ENCODE measurements at places on chromosomes 2 and 18.

DNA sequence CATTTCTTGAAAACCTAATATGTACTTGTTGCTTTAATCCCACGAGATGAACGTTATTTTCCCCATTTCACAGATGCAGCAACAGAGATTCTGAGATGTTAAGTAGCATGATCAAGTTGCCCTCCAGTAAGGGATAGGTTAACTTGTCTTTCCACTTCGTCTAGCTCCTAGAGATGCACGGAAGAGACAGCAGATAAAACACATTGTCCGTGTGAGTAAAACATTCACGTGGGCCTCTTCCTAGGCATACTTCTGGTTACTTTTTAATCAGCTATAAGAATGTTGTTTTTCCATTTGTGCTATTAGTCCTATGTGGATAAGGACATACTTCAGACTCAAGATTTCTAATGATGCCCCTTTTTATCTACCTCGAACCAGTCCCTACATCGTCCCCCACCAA lies 1.2 kb upstream of the ARHGAP28 start:
- no peak for DNase-seq

DNA sequence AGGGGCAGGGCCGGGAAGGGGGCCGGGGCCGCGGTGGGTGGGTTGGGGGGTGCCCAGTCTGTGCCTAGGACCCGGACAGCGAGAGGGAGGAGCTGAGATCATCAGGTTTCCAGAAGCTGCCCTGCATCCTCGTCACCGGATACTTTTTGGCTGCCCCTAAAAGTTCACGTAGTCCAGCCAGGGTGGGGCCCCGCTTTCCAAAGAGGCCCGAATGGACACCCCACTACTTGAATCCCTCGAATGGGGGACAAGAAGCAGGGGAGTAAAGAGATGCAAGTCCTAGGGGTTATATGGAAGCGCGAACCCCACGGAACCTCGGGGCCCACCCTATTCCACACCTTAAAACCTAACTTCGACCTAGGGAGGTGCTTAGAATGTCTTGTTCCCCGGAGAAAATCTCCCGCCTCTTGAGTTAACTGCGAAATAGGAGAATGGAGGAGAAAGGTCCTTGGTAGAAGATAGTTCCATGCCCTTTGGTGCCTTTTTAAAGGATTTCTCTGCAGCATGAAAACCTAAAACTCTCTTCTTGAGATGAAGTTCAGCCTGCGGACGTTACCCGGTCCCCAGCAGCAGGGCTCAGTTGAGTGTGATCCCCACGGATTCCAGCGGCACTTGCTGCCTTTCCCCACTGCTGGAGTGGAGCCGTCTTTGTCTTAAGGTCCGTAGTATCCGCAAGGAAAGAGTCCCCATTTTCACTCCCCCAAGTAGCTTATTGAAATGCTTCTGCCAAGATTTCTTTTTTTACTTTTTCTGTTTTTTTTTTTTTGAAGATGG lies 2.1 kb upstream of the RNF152 start:
- DNase-seq: no peak

GRCh38 chr18:79876497-79876896 lies 75.0 kb downstream of the SLC66A2 start:
- no peak for DNase-seq

DNA sequence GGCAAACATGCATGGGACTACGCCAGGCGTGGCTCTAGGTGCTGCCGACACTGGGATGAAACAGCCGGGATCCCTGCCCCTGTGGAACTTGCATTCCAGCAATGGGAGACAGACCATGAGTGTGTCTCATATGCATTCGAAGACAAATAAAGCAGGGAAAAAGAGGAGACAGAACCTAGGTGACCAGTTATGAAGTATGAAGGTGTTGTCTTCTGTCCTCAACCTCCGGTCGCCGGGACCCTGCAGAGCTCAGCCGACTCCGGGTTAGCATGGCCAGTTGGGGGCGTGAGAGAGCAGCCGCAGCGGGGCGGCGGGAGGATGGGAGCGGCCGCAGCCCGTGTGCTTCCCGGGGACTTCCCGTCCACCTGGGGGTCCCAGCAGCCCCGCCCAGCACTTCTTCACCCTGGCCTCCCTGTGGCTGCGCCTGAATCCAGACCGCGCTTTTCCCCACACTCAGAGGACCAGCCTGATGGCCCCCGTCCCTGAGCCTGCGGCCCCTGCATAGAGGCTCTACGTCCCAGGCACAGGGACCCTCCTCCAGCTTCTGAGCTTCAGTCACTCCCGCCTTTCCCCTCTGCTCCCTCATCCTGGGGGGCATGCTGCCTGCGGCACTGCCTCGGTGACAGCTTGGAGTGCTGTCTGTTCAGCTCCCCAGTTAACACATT lies 11.4 kb downstream of the ID2 start:
- no peak for DNase-seq

- DNase-seq: no peak
Measured at GRCh38 chr2:20580690-20581437, 70.0 kb downstream of the HS1BP3 start.

DNA sequence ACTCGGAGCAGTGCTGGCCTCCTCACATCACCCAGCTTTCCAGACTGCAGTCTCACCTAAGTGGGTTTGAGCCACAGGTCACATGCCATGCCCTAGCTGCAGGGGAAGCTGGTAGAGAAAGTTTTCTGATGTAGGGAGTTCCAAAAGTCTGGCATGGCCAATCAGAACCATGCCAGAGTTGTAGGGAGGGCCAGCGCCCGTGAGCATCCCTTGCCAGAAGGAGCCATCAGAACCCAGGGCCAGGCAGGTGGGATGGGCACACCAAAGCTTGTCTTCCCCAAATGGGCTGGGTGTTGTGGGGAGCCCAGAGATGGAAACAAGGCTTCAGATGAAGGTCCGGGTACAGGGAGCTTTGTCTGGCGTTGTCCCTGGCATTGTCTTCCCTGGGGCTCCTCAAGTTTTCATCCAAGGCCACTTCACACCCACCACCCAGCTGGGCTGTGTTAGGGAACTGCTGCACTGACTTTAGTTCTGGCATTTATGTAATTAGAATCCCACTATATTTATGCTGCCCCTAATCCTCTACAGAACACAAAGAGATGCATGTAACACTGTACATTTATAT lies 247.9 kb downstream of the KLHL29 start:
- no peak for DNase-seq

- no peak for DNase-seq
Measured at GRCh38 chr2:234595829-234596228, 98.9 kb upstream of the ARL4C start.

- no peak for DNase-seq
Measured at GRCh38 chr2:142140434-142140845, 9.6 kb upstream of the LRP1B start.

DNA sequence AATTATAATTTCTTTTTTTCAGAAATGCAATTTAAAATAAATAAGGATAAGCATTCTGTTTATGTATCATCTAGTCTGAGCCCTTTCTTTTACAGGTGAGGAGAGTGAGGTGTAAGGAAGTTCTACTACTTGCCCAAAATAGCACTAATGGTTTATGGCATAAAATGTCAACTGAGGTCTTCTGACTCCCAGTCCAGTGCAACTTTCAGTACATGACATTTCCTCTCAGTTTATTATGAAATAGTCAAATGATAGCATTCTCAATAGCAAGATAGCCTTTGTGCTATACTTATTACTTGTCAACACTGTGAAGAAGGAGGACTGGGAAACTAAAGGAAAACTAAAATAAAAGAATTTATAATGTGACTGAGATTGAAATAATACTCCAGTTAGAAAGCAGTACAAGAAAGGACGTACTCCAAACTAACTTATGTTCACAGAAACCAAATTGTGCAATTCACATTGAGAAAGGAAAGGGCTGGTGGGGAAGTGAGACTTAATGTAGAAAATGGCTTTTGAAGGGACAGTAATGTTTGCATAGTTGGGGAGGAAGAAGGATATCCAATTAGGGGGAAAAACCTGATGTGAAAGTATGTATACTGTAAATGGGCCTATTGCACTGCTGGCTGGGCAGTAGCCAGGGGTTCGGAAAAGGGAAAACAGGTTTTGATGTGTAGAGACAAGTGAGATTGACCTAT lies 166.7 kb upstream of the ZEB2 start:
- DNase-seq: no peak

DNA sequence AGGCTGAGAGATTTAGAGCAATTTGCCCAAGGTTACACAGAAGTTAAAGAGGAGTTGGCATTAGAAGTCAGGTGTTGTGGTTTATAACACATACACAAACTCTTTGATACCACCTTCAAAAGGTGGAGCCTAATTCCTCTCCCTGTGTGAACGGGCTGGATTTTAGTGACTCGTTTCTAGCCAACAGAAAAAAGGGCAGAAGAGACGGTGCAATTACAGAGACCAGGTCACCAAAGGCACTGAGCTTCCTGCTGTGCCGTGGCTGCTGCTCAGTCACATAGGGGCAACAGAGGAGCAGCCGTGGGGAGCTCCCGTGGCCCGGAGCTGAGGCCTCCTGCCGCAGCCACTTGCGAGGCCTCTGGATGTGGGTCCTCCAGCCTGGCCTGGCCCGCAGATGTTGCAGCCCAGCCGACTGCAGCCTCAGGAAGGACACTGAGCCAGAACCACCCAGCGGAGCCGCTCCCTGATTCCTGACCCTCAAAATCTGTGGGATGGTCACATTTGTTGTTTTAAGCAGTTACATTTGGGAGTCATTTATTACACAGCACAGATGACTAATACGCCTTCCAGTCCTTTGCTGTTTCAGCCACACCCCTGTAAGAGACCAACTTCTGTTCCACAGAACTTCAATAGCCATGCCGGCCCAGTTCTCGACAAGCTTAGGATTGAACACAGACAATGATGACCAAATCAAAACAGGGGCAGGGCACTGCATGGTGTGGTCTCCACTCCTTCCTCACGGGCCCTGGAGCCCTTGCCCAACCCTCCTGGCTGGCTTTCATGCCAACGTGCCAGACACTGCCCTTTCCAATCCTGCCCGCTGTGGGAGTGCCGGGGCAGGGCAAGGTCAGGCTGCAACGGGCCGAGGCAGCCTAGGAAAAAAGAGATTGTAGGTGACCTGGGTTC lies 17.1 kb downstream of the EDAR start:
- no peak for DNase-seq

- no peak for DNase-seq
Measured at GRCh38 chr2:216754336-216754735, 59.0 kb upstream of the IGFBP5 start.

DNA sequence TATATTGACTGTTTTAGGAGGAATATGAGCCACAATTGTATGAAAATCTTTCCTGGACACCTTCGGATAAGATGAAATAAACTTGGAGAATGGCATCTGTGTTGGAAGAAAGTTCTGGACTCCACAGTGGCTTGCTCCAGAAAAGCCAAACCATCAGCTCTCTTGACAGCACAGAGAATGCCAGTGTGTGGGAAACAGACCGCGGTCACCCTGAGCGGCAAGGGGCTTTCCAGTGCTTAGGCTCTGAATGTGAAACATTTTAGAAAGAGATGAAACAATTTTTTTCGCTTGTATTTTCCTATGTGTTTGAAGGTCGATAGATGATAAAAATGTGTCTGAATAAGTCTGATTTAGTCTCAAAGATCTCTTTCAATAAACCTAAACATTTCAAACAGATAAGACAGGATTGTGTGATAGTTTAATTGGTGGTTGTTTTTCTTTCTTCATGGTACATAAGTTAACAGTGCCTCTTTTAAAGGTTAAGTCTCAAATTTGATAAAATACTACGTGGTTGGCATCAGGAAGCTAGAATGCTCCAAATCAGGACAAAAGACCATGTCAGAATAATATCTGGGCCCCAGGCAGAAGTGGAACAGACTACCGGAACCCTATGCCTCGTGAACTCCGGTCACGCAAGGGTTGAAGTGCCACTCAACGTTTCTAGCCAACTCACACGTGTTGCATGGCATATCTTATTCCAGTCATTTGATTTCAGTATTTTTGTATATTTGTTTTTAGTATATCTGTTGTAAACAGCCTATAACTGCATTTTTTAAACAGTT lies 28.9 kb downstream of the PTGR3 start:
- no peak for DNase-seq

DNA sequence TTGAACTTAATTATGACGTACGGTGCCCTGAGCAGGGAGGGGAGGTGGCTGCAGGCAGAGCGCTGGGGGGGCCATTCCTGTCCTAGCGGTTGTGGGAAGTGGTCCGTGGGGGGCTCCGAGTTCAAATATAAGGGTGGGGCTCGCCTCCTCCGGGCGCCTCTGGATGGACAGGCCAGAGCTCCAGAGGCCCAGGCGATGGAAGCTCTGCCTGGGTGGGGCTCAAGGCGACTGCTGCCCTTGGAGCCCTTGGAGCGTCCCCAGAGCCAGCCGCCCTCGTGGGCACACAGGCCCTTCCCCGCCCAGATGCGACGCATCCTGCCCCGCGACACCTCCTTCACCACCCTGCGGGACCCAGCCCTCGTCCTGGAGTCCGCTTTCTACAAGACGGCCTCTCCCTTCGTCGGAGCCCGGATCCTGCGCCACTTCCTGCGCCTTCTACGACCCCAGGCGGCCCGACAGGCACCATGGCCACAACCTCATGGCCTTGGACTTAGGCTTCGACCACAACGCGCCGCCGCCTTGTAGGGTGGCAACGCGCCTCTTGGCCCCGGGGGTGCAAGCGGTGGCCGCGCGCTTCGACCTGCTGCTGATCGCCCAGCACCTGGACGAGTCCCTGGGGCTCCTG lies 10.5 kb downstream of the AQP12B start:
- DNase-seq: no peak

DNA sequence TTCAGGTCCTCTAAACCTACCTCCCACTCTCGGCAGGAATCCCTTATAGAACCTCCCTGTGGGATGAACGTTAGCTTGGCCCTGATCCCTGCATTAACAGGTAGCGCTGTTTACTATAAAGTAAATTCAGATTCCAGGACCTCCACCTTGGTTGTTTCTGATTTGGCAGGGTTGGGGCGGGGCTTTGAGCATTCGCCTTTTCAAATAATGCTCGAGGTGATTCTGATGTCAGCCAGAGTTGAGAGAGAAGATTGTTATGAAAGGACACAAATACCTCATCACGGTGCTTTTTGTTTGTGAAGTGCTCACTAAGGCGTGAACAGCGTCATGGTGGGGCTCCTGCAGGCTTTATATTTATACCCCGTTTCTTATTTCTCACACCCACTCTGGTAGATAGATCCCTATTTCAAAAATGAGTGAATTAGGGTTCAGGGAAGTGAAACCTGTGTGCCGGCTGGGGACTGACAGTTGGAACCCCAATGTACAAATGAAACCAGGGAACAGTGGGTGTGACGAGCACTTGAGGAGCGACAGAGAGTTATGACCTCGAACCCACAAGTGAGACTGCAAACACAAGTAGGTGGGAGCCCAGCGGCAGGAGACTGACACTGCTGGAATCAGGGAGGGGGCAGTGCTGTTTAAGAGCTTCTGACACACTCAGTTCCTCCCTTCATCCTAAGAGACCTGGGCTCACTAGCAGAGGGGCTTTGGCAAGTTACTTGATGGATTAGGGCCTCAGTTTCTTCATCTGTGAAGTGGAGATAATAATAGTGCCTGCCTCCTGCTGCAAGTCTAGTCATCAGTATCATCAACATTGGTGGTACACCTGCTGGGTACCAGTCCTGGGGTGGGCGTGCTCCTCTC lies 14.2 kb upstream of the CXCR4 start:
- no peak for DNase-seq

DNA sequence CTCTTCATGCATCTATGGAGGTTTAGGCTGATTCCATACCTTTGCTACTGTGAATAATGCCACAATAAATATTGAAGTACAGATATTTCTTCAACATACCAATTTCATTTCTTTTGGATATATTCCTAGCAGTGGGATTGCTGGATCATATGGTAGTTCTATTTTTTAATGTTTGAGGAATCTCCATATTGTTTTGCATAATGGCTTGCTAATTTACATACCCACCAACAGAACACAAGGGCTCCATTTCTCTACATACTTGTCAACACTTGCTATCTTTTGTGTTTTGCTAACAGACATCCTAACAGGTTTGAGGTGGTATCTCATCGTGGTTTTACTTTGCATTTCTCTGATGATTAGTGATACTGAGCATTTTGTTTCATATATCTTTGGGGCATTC lies 253.2 kb downstream of the ZNF804A start:
- no peak for DNase-seq
